Stimulated activated CD4-positive, alpha-beta T cell treated with anti-CD3 and anti-CD28 coated beads, Interleukin-1b, Interleukin-23, amount 100 ng/mL, for 48 hours (primary cell): ENCODE measurements at places on chromosomes 2 and 18.
A peak's percentile ranks its signal among the peaks of the same experiment; 100 is the strongest.

DNA sequence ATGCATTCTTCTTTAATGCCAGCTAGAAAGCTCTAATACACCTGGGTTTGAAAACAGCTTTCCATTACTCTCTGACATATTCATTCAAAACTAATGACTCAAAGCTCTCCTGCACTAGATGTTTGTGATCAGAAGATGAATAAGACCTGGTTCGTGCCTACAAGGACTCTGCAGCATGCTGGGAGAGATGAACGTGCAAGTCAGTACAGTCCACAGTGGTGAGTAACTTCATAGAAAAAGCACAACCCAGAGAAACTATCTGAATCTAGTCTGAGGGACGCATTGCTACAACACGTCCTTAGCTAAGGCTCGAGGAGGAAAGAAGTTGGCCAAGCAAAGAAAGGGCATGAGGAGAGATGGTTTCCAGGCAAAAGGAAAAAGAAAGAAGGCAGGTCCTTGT lies 234.3 kb downstream of the OSR1 start:
- DNase-seq, result no peak

DNA sequence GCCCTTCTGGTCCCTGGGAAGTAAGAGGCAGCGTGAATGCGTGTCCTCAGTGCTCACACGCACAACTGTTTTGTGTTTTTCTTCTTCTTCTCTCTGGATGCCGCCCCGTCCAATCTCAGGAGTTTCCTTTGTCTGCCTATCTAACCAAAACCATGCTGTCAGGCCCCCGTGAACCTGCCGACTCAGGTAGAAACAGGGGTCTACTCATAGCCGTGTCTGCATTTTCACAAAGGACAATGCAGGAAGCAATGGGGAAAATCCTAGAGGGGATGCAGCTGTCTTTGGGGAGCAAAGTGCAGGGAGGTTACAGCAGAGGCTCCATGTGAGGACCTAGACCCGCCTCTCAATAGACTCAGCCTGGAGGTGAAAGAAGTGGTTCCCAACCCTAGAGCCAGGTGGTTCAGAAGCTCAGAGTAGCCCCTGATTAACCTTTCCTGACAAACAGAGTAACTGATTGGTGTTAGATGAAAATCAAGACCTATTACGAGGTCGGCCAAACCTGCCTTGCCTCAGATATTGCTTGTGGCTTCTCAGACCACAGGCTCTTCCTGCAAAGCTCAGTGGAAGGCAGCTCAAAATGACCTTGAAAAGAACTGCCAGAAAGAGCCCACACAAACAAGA lies 49.3 kb downstream of the CD226 start:
- peak; percentile 33 for DNase-seq

GRCh38 chr2:38709567-38710194 lies 41.5 kb downstream of the SRSF7 start:
- DNase-seq, result peak; percentile 46

- DNase-seq, result no peak
Measured at GRCh38 chr2:5982193-5982902, 290.2 kb downstream of the SOX11 start.

DNA sequence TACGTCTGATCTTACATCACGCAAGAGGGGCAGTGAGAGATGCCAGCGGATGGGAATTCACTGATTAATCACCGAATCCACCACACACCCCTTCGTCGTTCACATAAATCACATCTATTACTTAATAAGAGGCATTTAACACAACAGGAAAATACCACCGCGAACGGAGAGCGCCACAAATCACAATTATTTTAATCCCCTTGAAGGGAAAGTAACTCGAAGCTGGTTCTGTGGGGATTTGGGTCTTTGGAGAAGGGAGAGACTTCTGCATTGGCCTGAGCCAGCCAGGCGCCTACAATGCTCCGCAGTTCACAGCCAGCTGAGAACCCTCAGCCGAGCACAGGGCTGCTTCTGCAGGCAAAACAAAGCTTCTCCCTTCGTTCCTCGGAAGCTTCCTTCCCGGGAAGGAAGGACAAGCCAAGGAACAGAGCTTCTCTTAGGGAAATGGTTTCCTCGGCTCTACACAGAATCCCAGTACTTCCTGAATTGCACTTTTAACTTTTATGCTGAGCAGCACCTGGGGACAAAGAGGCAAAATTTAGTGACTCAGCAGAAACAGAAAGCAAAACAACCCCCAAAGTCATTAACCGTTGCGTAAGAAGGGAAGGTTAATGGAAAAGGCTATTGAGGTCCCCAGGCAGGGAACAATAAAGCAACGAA lies at the start of gene LRP1B:
Gene LRP1B (minus strand): TSS at position 7 of the 660 bp plus-strand sequence. CDS start 287 bp downstream, outside the sequence.
- no peak for DNase-seq

DNA sequence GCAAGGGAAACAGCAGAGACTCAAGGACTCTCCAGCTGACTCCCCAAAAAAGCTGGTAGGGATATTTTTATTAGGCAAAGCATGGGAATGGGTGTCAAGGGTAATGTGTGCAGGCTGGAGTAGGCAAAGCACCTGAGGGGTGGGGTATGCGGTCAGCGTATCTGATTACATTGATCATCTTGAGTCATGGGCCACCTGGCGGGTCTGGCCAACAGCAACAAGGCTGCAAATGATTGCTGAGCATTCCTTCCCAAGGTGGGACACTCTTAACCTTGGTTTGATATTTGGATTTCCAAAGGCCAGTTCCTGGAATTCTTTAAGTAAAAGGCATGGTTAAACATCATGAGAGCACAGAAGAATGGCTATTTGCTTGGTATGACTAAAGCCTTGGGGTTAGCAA lies 32.6 kb upstream of the CCBE1 start:
- DNase-seq, result no peak

DNA sequence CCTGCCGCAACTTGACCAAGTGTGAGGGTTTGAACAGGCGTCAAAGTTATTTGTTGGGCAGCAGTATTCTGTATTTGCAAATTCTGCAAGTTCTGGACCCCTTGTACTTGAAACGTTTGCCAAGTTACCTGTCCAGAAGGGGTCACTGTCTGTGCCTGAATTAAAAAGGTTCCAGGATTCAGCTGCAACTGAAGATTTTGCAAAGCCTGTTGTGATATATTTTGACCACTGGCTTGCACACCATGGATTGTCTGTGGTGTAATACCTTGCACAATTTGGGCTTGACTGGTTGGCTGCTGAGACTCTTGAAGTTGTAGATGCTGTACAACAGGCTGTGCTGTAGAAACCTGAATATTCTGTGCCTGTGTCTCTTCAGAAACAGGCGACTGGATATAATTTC lies 10.2 kb downstream of the SP3 start:
- no peak for DNase-seq

DNA sequence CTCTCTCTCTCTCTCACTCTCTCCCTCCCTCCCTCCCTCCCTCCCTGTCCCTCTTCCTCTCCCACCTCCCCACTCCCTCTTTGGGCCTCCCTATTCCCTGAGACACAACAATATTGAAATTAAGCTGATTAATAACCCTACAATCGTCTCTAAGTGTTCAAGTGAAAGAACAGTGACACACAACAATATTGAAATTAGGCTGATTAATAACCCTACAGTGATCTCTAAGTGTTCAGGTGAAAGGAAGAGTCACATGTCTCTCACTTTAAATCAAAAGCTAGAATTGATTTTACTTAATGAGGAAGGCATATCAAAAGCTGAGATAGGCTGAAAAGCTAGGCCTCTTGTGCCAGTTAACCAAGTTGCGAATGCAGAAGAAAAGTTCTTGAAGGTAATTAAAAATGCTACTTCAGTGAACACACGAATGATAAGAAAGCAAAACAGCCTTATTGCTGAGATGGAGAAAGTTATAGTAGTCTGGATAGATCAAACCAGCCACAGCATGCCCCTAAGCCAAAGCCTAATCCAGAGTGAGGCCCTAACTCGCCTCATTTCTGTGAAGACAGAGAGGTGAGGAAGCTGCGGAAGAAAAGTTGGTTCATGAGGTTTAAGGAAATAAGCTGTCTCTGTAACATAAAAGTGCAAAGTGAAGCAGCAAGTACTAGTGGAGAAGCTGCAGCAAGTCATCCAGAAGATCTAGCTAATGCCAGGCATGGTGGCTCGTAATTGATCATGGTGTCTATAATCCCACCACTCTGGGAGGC lies 21.3 kb downstream of the MALT1 start:
- no peak for DNase-seq

GRCh38 chr2:135736546-135736945 lies 5.1 kb upstream of the UBXN4 start:
- no peak for DNase-seq

GRCh38 chr2:161102770-161103450 lies 57.3 kb upstream of the TANK start:
- DNase-seq, result no peak

DNA sequence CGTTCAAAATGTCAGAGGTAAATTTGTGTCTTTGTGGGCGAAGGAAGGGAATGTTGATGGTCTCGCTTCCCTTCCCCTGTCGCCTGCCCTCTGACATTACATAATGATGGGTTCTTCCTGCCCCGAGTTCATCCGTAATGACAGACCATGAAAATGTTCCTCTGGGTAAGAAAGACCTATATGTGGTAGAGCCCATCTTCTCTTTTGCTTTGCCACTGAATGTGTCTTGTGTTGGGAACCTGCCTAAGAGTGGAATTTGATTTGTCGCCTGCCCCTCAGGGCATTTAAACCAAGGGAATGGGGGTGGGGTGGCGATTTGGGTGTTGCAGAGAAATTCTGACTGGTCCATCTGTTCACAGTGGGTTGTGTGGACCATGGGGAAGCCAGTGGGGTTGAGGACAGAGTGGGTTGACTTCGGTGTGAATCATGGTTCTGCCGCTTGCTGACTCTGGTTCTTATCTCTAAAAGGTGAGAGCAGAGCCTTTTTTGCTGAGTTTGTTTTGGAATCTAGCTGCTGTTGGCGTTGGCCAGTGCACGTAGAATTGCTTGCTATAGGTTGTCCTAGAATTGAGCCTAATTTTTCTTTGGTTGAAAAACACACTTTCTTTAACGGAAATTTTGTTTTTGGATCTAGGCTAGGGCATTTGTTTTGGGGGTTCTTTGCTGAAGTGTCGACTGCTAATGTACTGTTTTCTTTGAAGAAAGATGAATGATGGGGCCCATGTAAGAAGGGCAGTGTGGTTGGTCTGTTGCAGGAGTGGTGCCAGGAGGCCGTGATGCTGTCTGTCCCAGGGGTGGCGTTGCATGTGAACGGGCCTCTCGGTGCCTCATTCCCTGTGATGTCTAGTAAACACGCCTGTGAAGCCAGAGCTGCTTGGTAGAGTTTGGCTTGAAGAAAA lies 1.3 kb downstream of the INPP4A start:
- DNase-seq, result no peak

GRCh38 chr2:211957799-211958198 lies 580.8 kb downstream of the ERBB4 start:
- DNase-seq, result no peak

- DNase-seq, result no peak
Measured at GRCh38 chr18:1090758-1091157, 186.1 kb downstream of the ADCYAP1 start.

DNA sequence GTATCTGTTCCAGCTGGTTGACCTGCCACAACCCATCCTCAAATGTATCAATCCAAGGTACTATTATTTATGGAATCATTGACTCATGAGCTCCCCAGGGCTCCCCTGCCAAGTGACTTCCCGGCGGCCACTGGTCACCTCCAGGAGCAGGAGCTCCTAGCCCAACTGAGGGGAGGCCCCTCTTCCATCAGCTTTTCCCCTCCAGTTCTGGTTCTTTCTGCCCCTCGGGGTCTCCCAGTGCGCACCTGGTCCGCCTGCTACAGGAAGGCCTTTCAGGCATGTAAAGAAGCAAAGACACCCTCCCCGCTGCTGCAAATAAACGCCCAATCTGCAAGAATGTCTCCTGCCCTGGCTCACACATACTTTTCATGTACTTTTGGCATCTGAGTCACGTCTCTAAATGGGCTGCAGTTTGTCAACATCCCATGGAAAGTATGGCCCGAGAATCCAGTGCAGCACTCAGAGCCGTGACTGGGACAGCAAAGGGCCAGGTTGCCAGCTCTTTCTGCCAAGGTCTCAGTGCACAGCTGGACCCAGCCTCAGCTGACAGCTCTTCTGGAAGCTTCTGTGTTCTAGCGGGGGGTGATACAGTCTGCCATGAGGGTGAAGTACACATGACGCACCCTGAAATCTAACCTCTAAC lies 41.4 kb downstream of the KLHL29 start:
- DNase-seq, result no peak

- no peak for DNase-seq
Measured at GRCh38 chr2:48933828-48934497, 178.4 kb upstream of the LHCGR start.

GRCh38 chr2:6474161-6475140 lies 391.3 kb downstream of the CMPK2 start:
- DNase-seq, result no peak

DNA sequence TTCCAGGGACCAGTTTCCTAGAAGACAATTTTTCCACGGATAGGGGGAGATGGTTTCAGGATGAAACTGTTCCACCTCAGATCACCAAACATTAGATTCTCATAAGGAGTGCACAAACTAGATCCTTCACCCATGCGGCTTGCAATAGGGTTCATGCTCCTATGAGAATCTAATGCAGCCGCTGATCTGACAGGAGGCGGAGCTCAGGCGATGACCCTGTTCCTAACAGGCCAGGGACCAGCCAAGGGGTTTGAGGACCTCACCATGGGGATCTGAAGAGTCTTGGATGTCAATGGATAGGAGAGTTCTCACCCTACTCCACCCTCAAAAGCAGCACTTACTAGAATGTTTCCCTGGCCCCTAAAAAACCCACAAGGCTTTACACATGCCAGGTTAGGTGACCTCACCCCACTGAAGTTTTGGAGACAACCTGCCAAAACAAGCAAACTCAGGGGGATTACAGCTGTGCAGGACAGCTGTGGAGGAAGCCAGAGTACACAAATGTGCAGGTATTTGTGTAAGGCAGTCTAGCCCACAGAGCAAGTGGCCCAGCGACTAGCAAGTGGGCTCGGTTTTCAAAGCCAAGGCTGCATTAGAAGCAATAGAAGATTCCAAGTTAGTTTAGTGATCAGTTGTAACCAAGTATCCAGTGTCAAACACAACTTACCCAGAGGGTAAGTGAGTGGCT lies 3.9 kb downstream of the EVA1A start:
- no peak for DNase-seq

DNA sequence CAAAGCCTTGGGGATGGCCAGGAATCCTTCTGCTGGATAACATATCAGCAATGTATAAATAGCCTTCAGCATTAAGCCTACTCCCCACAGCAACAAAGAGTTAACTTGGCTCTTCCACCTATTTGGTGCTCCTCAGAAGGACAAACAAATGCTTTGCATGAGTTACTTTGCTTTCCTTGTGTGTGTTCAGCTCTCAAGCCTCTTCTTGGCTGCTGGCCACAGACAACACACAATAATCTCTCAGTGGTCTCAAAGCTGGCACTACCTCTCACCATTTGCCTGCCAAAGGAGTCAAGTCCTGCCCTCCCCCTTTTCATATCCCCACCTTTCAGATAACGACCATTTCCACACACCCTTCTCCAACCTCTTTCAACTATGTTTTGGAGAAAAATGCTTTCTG lies 17.5 kb downstream of the FTCDNL1 start:
- DNase-seq, result no peak

- no peak for DNase-seq
Measured at GRCh38 chr18:79933765-79934164, 17.7 kb downstream of the SLC66A2 start.

GRCh38 chr2:191014653-191015020 lies 666 bp upstream of the STAT1 start:
- DNase-seq, result no peak

GRCh38 chr2:237452861-237453260 lies 34.2 kb upstream of the MLPH start:
- DNase-seq, result no peak
